ENCODE measurements at places on chromosomes 1 and 21.

DNA sequence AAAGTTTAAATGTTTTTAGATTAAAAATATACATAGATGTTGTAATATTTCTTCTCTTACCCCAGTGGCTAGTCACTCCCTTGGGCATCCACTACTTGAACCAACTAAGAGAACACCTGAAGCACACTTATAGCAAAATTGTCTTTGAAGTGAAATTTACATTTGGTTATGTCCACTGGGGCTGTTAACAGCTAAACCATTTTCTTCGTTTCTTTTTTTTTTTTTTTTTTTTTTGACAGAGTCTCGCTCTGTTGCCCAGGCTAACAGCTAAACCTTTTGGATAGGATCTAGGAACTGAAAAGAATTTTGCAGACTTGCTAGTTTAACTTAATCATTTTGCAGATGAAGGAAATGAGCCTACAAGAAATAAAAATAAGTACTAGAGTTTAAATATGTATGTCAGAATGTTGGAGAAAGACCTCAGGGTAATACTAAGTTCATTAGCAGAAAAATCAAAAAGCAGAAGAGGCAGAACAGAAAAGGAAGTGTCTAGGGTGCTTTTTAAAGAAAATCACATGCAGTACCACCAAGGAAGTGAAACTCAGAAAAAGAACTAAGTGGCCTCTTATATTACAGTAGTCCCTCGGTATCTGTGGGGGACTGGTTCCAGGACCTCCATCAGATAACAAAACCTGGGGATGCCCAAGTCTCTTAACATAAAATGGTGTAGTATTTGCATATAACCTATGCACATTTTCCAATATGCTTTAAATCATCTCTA, 11.8 kb downstream of the DRAM2 start:
- peaks cover 76% of the 10 kb centered on the region for H3K36me3 ChIP-seq
- no peak overlapping the region for H3K4me3 ChIP-seq
- H3K27me3 ChIP-seq, result no peaks in the 10 kb centered on the region
- no peak overlapping the region for H3K27ac ChIP-seq

- peaks cover 41% of the 10 kb centered on the region for H3K4me1 ChIP-seq
- no peaks in the 10 kb centered on the region for H3K27me3 ChIP-seq
- ATAC-seq, result peak; percentile 92
- H3K4me3 ChIP-seq, result peak within 1 kb of the TSS; percentile 98
- peak within 1 kb of the TSS; percentile 97 for H3K27ac ChIP-seq
Observed at GRCh38 chr1:20633190-20634064, at the start of gene PINK1. Gene PINK1 (plus strand): TSS chr1:20633458. CDS start chr1:20633549, 91 bp downstream.

GRCh38 chr1:245180496-245181157, 25.8 kb downstream of the KIF26B start:
- H3K4me1 ChIP-seq, result no peaks in the 10 kb centered on the region
- H3K27me3 ChIP-seq, result no peaks in the 10 kb centered on the region
- H3K27ac ChIP-seq, result no peak overlapping the region
- no peaks in the 10 kb centered on the region for H3K36me3 ChIP-seq
- ATAC-seq, result peak; percentile 34

- no peak overlapping the region for H3K4me3 ChIP-seq
- H3K27me3 ChIP-seq, result no peaks in the 10 kb centered on the region
- no peaks in the 10 kb centered on the region for H3K4me1 ChIP-seq
- no peak overlapping the region for H3K27ac ChIP-seq
Observed at GRCh38 chr1:236850077-236850979, 55.2 kb downstream of the MTR start.

DNA sequence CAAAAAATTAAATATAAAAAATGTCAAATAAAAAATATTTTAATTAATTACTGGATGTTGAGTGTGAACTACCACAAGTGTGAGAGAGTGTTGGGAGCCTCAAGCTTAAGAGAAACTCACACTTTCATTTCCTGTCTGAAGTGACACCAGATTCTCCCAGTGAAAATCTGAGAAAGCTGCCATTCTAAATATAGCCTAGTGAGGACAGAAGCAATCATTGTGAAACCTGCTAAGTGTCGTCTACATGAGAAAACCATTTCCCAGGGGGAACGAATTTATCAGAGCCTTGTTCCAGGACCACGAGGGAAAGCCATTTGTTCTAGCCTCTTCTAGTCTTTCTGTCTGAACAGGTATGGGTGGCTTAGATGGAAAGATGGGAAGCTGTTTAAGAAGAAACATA, 329.3 kb upstream of the PRMT6 start:
- no peak for ATAC-seq
- H3K27me3 ChIP-seq, result no peaks in the 10 kb centered on the region
- no peaks in the 10 kb centered on the region for H3K4me1 ChIP-seq
- H3K36me3 ChIP-seq, result no peaks in the 10 kb centered on the region

- no peaks in the 10 kb centered on the region for H3K4me1 ChIP-seq
- no peak for ATAC-seq
- H3K4me3 ChIP-seq, result no peak overlapping the region
- no peak overlapping the region for H3K27ac ChIP-seq
- H3K36me3 ChIP-seq, result no peaks in the 10 kb centered on the region
Observed at GRCh38 chr1:220448217-220448616, 79.7 kb upstream of the MARK1 start.

- no peak overlapping the region for H3K4me3 ChIP-seq
- no peaks in the 10 kb centered on the region for H3K27me3 ChIP-seq
- no peak for ATAC-seq
- no peak overlapping the region for H3K27ac ChIP-seq
- peaks cover 92% of the 10 kb centered on the region for H3K4me1 ChIP-seq
- H3K36me3 ChIP-seq, result no peaks in the 10 kb centered on the region
Observed at GRCh38 chr1:15156807-15157380, 3.3 kb downstream of the TMEM51 start.

- peak overlapping the region; percentile 78 for H3K4me3 ChIP-seq
- ATAC-seq, result no peak
- H3K36me3 ChIP-seq, result no peaks in the 10 kb centered on the region
- peaks cover 9% of the 10 kb centered on the region for H3K4me1 ChIP-seq
- H3K27ac ChIP-seq, result no peak overlapping the region
Observed at GRCh38 chr1:151512326-151512725, 1.1 kb downstream of the CGN start.

- H3K27ac ChIP-seq, result peak overlapping the region; percentile 65
- no peaks in the 10 kb centered on the region for H3K27me3 ChIP-seq
- no peaks in the 10 kb centered on the region for H3K4me1 ChIP-seq
- peak overlapping the region; percentile 53 for H3K4me3 ChIP-seq
- no peaks in the 10 kb centered on the region for H3K36me3 ChIP-seq
Observed at GRCh38 chr1:233294913-233295236, 650 bp downstream of the PCNX2 start.

DNA sequence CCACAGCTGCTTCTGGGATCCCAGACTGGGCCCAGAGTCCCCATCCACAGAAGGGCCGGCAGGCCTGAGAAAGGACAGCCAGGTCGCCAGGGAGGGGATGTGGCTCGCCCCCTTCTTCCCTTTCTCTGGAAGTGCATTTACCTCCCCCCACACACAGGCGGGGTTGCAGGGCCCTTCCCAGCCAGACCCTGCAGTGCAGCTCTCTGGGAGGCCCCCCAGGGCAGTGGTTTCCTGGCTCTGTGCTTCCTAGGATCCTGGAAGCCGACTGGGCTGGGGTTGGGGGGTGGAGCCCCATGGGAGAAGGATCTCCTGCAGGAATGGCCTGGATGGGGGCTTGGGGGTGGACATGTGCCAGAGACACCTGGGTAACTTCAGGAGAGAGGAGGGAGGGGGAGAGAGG, 4.2 kb upstream of the COL6A1 start:
- peak overlapping the region; percentile 99 for H3K27ac ChIP-seq
- H3K4me1 ChIP-seq, result peaks cover 85% of the 10 kb centered on the region
- H3K36me3 ChIP-seq, result no peaks in the 10 kb centered on the region
- no peaks in the 10 kb centered on the region for H3K27me3 ChIP-seq

DNA sequence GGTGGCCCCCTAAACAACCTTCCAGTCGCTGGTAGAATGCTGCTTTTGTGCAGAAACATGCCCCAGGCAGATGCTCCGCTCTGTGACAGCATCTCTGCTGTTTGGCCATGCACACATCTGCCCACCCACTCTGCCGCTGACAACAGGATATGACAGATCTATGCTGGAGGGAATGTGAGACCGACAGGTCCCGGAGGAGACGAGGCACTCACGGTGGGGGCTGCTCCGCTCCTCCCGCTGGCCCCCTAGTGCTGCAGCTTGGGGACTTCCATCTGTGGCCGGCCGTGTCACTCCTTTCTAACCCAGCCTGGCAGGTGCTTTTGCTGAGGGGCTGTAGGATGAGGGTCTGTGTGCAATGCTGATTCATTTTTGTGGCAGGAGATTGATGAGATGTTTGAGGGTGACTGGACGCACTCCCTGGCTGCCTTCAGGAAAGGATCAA, 49.1 kb upstream of the DMRTB1 start:
- no peak overlapping the region for H3K27ac ChIP-seq
- H3K4me1 ChIP-seq, result no peaks in the 10 kb centered on the region
- no peaks in the 10 kb centered on the region for H3K36me3 ChIP-seq
- ATAC-seq, result no peak
- H3K4me3 ChIP-seq, result no peak overlapping the region
- peaks cover 41% of the 10 kb centered on the region for H3K27me3 ChIP-seq

- no peaks in the 10 kb centered on the region for H3K36me3 ChIP-seq
- no peak overlapping the region for H3K4me3 ChIP-seq
- H3K27ac ChIP-seq, result no peak overlapping the region
- no peak for ATAC-seq
Observed at GRCh38 chr21:15159382-15160020, 94.7 kb upstream of the NRIP1 start.

- no peaks in the 10 kb centered on the region for H3K4me1 ChIP-seq
- H3K4me3 ChIP-seq, result no peak overlapping the region
- H3K27me3 ChIP-seq, result no peaks in the 10 kb centered on the region
- H3K36me3 ChIP-seq, result no peaks in the 10 kb centered on the region
- H3K27ac ChIP-seq, result no peak overlapping the region
- no peak for ATAC-seq
Observed at GRCh38 chr21:39037807-39038405, 145.3 kb downstream of the PSMG1 start.

DNA sequence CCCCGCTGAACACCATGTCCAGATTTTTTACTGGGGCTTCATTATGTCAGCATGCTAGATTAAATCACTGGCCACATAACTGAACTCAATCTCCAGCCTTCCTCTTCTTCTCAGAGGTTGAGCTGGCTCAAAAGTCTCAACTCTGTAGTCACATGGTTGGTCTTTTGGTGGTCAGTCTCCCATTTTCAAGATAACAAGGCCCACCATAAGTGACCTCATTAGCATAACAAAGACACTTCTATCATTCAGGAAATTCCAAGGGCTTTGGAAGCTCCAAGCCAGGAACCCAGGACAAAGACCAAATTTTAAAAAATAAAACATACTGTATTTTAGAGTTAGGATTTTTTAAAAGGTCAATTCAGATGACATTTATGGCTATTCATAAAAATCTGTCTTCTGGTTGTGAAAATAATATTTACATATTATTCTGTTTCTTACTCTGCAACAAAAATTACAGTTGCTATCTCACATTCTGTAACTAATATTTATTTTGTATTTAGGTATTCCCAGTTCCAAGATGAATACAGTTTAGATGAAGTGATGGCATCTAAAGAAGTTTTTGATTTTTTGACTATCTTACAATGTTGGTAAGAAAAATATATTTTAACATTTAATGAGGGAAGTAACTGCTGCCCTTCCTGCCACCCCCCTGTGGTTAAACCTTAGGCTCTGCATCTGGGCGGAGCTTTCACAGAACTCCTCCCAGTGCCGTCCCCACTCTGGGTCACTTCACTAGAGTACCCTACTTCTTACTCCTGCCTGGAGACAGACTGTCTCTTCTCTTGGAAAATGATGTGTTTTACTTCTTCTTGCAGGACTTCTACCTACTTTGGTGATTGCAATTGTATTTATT, 49.3 kb downstream of the SCP2 start:
- no peak for ATAC-seq
- H3K4me1 ChIP-seq, result no peaks in the 10 kb centered on the region
- H3K27ac ChIP-seq, result no peak overlapping the region
- H3K27me3 ChIP-seq, result no peaks in the 10 kb centered on the region

DNA sequence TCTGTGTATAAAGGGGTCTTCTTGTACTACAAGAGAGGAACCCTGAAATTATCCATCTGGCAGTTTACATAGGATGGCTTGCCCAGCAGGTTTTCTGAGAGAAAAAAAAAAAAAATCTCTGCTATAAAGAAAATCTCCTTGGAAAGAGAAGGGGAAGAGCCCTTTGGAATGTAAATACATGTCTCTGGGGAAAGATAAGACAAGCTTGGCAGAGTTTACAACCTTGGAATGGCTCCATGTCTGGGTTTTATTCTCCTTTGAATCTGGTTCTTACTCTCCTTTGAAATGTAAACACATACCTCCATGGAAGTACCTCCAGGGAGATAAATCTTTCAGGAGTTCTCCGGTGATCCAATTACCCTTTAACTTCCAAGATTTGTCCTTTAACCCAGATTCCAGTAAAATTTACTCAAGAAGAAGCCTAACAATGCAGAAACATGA, 45.1 kb upstream of the DNAH14 start:
- H3K27me3 ChIP-seq, result no peaks in the 10 kb centered on the region
- H3K36me3 ChIP-seq, result no peaks in the 10 kb centered on the region
- no peak overlapping the region for H3K4me3 ChIP-seq
- peaks cover 23% of the 10 kb centered on the region for H3K4me1 ChIP-seq
- no peak for ATAC-seq

DNA sequence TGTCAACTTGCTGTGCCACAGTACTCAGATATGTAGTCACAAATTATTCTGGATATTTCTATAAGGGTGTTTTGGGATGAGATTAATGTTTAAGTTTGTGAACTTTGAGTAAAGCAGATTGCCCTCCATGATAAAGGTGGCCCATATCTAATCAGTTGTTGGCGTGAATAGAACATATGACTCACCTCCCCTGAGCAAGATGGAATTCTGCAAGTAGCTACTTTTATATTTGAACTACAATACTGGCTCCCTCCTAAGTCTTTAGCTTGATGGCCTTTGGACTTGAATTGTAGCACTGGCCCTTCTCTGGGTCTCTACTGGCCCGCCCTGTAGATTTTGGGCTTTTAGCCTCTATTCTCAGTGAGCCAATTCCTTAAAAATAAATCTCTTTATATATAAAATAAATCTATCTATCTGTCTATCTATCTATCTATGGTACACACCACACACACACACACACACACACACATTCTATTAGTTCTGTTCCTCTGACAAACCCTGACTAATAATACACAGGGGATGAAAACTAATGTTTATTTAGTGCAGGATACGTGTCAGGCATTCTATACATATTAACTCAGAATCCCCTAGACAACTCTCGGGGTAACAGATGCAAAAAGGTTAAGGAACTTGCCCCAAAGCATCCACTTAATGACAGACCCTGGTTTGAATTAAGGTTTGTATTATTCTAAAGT, 37.9 kb upstream of the PDC start:
- no peak overlapping the region for H3K4me3 ChIP-seq
- no peaks in the 10 kb centered on the region for H3K4me1 ChIP-seq
- no peak for ATAC-seq
- H3K36me3 ChIP-seq, result no peaks in the 10 kb centered on the region
- no peaks in the 10 kb centered on the region for H3K27me3 ChIP-seq
- no peak overlapping the region for H3K27ac ChIP-seq

All from gastroesophageal sphincter (tissue), 4 donors.